SW 1271 (cell line): ENCODE measurements at places on chromosomes 5 and 9.

DNA sequence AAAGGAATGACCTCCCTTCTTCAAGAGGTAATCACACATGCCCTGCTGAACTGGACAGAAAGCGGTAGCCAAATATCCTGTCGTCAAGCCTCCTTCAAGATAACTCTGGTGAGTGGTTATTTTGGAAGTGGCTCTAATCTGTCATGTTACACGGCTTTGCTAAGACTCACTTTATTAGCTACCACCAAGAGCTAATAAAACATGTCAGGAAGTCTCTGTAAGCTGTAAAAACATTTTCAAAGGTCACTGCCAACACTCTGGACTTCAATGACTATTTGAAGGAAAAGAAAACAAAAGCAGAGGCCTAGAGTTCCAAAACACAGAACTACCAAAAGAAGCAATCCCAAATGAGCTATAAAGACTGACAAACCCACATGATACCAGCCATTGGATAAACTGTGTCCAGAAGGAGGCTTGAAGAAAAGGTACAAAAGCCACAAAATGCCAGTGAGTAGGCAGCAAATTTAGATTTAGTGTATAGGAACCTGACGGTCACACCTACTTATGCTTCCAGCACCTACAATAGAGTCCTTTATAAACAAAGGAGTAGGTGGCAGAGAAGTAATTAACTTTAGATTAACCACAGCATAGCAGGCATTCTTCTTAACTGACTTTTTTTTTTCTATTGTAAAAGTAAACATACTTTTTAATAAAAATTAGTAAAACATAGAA is 97.3 kb upstream of the EQTN start:
- no peak for DNase-seq

GRCh38 chr9:470552-471194 is 256.0 kb downstream of the DOCK8 start:
- no peak for DNase-seq

DNA sequence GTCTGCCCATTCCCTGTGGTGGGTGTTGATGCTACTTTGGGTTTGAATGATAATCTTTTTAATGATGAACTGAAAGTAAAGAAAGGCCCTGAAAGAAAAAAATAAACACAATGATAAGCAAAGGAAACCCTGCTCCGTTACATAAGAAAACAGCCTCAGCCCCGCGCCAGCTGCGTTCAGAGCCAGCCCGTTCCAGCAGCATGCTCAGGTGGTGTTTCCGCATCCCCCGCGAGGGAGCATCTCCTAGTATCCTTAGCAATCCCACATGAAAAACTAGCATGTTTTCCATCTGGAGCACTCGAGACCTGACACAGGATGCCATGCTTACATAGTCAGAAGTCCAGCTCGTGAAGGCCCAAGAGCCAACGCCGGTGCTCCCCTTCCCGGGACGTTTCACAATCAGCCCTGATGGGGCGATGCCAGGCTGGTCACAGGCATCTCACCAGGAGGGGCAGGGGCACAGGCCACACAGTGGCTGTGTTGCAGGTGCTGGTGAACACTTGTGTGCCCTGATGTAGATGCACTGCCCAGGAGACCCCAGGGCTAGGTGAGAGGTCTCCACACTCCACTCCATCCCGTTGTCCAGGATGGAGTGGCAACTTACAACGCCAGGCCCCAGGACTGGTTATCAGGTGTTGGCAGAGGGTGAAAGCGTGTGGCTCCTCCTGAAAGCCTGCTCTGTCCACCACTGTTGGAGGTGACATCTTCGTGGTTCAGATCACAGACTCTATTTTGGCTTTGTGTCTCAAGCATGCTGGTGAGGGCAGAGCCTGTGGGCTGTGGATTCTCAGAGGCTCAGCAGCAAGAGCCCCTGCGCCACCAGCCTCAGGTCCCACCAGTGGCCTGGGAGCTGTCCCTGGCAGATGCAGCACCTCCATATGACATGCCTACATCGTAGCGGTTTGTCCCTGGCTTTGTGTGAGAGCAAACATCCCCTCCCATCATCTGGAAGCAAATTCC is 246.8 kb upstream of the IRX1 start:
- DNase-seq: no peak

GRCh38 chr9:121750259-121750714 is 98.9 kb downstream of the DAB2IP start:
- no peak for DNase-seq

- DNase-seq: no peak
Measured at GRCh38 chr5:138351056-138351455, 1.4 kb upstream of the KDM3B start.

DNA sequence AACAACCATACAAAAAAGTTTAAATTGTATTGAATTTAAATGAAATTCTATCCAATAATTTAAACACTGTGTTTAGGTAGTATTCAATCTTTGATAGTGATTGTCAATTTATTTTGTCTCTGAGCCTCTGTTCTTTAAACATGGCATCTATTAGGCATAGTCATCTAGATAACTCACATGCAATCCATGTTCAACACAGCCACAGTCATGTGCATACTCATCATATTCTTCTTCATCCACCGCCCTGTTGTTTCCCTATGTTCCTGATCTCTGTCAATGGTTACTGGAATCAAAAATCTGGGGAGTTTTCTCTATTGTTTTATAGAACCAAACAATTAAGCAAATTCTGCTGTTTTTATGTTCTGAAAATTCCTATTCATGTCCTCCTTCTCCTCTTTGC is 521.1 kb upstream of the DAB2 start:
- DNase-seq: no peak

GRCh38 chr5:119551819-119552218 is 77.5 kb upstream of the FAM170A start:
- DNase-seq: no peak

GRCh38 chr5:6181147-6181729 is 197.1 kb downstream of the MED10 start:
- DNase-seq: no peak

DNA sequence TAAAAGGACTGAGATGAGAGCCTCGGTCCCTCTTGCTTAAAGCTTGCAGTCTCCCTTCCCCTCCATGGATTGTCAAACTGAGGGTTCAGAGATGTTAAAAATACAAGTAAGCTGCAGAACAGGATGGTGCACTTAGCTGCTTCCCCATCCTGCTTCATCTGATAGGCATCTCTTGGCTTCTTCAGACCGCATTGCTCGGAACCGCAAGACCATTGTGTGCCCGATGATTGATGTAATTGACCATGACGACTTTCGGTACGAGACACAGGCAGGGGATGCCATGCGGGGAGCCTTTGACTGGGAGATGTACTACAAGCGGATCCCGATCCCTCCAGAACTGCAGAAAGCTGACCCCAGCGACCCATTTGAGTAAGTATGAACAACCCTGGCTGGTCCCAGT is 65.5 kb upstream of the SAP30L start:
- DNase-seq: no peak

DNA sequence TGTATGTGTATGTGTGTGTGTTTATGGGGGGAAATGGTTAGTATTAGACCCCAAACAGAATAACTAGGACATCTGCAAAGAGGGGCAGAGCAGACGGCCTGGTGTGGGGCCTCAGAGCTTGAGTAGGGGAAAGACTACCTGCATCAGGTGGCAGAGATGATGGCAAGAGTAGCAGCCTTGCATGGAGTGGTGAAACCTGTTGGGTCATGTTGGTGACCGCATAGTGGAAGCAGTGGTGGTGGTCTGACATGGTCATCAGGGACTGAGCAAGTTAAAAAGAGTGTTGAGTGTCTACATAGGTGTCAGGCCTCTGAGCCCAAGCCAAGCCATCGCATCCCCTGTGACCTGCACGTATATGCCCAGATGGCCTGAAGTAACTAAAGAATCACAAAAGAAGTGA is 153.2 kb downstream of the FGF10 start:
- no peak for DNase-seq

DNA sequence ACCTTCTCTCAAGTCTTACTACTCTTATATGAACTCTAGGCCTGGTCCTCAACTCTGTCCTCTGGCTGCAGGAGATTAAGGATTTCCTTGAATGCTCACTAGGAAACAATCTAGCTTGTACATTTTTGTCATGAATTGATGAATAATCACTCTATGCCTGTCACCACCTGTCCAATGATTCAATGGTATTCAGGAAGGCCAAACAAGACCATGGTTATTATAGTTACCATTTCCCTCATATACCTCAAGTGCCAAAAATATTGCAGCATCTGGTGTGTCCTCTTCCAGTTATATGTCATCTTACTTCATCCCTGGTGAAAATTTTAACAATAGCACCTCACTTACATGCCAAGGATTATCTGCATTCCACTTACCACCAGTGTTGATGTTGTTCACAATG is 179.0 kb upstream of the MOCS2 start:
- DNase-seq: no peak

GRCh38 chr5:162593881-162594280 is 526.3 kb downstream of the GABRG2 start:
- no peak for DNase-seq

- no peak for DNase-seq
Measured at GRCh38 chr5:176803068-176803942, 7.1 kb upstream of the UNC5A start.

- no peak for DNase-seq
Measured at GRCh38 chr9:69585571-69585970, 86.6 kb downstream of the APBA1 start.
